ENCODE measurements at places on chromosomes 13 and 19. TPM values are rescaled to one million over a fixed set of nuclear protein-coding genes. Genes with fewer than 3 reads are reported as not detected.

The KLK3 gene
- total RNA-seq = not detected

The S1PR5 gene
- not detected for total RNA-seq

The WDR88 gene
- total RNA-seq = not detected

The PRKCG gene
- not detected for total RNA-seq

The ZNF486 gene
- total RNA-seq = 5.4 TPM

The ATP8A2 gene
- total RNA-seq = 0.50 TPM
